ENCODE measurements at places on chromosomes 5 and 9.

DNA sequence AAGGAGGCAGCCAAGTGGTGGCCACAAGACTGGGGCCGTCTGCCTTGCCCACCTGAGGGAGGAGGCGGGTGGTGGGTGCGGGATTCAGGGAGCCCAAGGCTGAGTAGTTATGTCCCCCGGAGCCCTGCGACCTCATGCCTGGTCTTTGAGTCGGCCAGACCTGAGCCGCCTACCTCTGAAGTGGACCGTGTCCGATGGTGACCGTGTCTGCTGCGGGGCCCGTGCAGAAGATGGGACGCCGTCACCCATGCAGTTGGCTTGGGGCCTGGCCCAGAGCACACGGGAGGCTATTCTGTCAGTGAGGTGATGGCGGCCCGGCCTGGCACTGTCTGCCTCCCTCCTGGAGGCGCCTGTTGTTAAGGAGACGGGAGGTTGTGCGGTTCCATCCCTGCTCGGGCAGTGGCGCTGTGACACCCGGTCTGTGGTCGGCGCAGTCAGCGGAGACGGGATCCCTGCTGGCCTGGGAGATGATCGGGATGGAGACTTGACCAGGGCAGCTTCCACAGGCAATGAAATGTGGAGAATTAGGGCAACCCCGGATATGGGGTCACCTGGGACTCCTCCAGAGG, 62.5 kb upstream of the FCN2 start:
- DNase-seq, result no peak

GRCh38 chr9:92659601-92660000, 10.3 kb downstream of the IPPK start:
- peak; percentile 31 for DNase-seq

- no peak for DNase-seq
Observed at GRCh38 chr5:142118155-142118686, 9.6 kb downstream of the NDFIP1 start.

DNA sequence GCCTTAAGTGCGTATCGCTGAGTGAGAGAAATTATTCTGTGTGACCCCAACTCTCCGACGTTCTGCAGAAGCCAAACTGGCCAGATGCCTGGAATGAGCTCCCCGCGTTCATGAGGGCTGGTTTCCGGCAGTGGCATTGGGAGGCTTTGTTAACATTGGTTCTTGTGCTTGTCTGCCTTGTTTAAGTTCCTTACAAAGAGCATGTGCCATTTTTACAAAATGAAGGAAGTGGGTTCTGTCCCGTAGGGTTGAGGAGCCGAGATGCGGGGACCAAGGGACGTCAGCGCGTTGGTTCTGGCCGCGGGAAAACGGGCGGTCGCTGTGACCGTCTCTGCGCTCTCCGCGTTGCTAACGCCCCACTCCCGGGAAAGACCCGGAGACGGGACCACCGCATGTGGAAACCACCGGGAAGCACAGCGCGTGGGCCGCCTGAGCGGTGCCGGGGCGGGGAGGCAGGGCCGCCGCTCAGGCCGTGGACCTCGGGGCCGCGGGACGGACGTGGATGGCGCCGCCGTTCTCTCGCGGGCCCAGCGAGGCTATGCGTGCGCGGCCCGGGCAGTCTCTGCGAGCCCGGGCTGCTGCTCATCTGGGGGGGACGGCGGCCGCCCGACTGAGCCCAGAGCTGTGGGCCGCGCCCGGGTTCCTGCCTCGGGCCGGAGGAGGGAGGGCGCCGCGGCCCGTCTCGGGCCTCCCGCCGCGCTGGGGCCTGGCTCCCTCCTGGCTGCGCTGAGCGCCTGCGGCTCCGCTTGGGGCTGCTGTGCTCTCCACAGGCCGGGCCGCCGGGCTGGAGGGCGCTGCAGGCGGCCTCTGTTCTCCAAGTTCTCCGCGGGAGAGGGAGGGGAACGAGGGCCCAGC, 13.4 kb downstream of the RABL6 start:
- DNase-seq, result peak; percentile 58

DNA sequence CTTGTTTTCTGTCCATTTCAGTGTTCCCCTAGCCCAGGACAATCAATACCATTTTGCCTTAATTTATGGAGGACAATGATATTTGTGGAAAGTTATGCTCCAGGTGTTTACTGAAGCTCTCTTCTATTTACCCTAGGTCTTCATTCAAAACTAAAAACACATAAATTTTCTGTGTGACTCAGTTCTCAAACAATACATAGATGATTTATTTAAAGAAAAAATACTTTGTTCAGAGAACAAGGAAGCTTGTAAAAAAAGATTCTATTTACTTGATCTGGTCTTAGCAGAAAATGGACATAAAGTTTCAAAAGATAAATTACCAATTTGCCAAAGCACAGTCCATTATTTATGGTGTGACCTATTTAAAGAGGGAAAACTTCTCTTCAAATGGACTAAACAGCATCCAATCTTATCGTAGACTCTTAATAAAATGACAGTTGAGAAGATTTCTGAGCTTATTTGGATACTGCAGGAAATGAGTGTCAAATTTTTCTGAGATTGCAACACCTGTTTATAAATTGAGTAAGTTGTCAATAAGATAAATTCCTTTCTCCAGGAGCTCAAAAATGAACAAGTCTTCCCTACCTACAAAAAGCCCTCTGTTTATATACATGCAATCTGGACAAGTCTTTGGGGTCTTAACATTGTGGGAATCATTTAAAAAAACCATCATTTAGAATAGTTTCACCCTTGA, 627.2 kb downstream of the PSAT1 start:
- no peak for DNase-seq

DNA sequence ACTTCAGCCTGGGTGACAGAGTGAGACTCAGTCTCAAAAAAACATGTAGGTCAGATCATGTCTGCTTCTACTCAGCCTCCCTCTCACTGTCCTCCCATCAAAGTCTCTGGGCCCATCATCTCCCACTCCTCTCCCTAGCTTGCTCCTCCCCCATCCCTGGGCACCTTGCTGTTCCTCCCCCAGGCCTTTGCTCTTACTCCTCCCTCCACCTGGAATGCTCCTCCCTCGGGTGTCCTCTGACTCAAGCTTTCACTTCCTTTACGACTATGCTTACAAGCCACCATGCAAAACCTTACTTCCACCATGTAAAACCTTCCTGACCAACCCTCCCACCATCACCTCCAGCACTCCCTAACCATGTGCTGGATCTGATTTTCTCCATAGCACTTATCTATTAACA, 51.5 kb downstream of the MTMR12 start:
- DNase-seq, result no peak

DNA sequence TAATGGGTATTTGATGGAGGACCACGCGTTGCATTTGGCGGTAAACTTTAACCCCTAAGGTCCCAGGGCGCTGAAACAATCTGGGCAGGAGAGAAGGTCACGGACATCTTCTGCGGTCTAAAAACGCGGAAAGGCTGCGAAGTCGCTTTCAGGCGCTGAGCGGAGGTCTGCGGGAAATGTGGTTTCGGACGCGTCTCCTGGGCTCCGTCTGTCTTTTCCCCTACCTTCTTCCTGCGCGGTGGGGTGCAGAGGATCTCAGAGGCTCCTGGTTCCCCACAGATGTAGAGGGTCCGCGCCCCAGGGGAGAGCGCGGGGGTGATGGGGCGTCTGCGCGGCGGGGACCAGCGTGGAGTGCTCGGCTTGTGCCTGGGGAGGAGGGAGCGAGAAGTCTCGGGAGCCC, 58.4 kb downstream of the ZNF510 start:
- no peak for DNase-seq

DNA sequence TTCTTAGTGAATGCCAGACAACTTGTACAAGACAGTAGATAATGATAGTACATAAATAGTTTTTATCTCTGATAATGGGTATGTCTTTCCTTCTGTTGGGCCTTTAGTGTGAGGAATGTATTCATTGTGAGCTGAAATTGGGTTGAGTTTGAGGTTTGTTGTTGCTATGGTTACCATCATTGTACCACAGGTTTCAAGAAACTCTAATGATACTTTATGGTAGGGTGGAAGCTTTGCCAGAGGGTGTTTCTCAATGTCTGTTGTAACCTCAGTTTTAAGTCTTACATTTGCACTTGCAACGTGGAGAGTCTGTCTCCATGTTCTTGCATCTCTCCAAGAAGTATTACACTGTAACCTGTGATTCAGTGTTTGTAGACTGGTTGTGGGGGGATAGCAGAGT, 1550.1 kb downstream of the MAT2B start:
- no peak for DNase-seq

DNA sequence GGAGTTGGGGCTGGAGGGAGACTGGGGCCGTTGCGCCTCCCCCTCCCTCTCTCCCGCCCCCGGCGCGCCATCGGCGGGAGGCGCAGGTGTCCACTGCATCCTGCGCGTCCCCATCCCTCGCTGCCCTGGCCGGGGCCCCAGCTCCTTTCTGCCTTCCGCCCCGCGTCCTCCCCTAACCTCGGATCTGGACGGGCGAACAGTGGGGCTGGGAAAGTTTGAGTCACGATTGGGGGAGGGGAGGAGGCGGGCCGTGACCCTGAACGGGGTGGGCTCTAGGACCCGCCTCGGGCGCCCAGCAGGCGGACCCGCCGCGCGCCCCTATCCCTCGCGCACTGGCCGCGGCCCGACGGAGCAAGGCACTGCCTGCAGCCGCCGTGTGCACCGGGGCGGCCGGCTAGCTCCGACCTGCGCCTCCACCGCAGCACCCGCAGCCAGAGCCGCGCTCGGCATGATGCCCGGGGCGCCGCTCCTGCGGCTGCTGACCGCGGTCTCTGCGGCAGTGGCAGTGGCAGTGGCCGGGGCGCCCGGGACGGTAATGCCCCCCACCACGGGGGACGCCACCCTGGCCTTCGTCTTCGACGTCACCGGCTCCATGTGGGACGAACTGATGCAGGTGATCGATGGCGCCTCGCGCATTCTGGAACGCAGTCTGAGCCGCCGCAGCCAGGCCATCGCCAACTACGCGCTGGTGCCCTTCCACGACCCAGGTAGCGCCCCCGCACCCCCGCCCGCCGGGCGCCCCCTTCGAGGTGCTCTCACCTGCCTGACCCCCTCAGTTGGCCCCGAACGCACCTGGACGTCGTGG, at the start of gene HMCN2:
Gene HMCN2, plus strand, starts transcription at position 330 of the 805 bp plus-strand sequence. Its CDS starts 119 bp downstream, at position 449.
- DNase-seq, result peak; percentile 72

DNA sequence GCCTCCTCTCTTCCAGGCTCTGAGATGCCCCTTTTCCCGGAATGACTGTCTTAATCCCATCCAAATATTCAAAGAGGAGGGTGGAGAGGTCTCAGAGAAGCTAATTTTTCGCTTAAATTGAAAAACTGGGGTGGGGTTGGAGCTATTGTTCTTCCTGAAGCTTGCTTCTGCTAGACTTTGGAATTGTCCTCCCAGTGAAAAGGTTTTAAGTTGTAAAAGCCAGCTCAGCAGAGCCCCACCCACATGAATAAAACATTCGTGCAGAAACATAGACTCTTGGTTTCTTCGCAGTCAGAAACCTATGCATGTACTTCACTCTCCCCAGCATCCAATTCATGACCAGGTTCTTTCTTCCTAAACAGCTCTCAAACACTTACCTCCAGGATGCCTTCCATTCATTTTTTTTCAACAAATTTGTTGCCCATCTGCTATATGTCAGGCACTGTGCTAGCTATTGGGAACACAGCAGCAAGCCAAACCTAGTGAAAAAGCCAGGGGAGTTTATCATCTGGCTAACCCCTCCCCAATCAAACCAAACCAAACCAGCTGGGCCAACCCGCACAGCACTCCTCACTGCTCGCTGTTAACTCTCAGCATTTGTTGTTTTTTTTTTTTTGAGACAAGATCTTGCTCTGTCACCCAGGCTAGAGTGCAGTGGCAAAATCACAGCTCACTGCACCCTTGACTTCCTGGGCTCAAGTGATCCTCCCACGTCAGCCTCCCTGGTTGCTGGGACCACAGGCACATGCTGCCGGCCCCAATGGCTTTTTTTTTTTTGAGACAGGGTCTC, 37.9 kb upstream of the OCLN start:
- DNase-seq, result no peak

GRCh38 chr9:82560457-82560904, 502.5 kb downstream of the RASEF start:
- DNase-seq, result no peak

DNA sequence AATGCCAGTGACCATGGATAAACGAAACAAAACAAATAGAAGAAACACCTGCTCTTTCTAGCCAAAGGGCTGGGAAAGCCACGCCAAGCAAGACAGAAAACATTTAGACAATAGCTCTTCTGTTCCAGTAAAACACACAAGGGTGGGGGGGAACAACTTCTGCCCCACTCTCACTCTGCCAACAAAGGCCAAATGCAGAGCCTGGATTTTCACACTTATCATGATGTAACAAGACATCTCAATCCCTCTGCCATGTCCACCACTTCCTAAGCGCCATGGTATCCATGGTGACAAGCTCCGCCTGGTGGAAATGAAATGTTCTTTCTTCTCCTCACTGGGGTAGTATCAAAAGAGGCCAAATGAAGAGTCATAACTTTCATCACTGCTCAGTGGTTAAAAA, 60.6 kb downstream of the DRD1 start:
- DNase-seq, result no peak

DNA sequence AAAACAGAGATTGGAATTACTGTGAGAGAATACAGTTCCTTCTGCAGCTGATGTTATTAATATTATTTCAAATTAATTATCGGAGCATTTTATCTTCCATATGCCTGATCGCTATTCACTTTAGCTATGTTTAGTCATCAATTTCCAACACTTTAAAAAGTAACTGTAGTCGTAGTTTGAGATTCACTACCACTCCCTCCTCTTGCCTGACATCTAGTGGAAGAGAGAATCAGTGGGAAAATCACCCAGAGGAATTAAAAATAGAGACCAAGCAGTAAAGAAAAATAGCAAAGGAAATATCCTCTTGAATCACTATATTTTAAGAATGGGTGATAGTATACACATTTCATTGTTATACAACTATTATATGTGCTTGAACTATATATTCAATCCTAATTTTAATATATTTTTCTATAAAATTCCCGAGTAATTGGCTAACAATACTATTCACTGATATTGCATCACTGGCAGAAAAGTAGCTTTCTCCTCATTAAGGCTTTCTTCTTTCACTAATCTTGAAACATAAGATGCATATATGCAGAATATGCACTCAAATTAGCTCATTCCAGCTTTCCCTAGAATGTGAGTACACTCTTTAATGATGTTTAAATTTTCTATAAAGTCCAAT, 708.7 kb downstream of the CDH9 start:
- no peak for DNase-seq

DNA sequence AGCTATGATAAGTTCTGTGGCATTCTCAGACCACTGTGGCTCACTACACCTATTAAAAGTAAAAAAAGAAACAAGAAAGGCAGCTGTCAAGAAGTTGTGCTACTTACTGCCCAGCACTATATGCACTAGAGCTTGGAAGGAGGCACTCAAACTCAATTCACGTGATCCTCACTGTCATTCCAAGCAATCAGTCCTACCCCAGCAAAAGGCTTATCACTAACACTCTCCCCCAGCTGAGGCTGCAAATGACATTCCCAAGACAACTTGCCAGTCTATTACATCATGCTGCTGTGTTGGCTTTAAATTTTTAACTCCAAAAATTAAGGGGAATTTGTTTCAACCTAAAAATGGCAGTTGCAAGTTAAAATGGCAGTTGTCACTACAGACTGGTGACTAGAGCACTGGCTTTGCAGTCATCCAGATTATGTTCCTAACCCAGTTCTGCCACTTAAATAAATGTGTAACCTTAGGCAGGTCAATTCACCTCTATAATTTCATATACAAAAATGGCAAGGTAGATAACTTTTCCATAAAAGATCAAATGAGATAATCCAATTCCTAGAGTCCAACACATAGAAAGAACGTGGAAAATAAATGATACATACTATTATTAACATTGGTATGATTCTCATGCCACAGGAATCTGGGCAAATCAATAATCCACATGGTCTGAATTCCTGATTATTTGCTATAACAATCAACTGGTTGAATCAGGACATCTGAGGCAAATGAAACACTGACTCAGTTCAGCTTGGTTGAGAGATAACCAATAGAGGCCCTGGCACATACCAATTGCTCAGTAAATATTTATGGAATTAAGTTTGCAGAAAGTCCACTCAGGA, 52.4 kb downstream of the FBXW11 start:
- no peak for DNase-seq

GRCh38 chr5:158461240-158461854, 602.4 kb upstream of the CLINT1 start:
- DNase-seq, result no peak

Measured in nephron progenitor cell (in vitro differentiated cells).